ENCODE measurements at places on chromosomes 12 and 14.

DNA sequence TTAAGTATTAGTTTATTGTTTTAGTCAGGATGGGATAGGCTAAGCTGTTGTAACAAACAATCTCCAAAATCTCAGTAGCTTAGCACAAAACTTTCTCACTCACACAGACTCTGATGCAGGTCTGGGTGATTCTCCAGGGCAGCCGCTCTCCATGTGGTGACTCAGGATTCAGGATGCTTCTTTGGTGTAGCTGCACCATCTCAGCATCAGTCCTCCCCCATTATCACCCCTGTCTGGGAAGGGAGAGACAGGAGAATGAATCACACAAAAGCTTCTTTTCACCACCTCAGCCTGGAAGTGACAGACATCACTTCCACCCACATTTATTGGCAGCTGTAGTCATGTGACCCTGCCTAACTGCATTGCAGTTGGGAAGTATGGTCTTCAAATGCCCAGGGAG is 142.3 kb downstream of the DICER1 start:
- no peak for DNase-seq

DNA sequence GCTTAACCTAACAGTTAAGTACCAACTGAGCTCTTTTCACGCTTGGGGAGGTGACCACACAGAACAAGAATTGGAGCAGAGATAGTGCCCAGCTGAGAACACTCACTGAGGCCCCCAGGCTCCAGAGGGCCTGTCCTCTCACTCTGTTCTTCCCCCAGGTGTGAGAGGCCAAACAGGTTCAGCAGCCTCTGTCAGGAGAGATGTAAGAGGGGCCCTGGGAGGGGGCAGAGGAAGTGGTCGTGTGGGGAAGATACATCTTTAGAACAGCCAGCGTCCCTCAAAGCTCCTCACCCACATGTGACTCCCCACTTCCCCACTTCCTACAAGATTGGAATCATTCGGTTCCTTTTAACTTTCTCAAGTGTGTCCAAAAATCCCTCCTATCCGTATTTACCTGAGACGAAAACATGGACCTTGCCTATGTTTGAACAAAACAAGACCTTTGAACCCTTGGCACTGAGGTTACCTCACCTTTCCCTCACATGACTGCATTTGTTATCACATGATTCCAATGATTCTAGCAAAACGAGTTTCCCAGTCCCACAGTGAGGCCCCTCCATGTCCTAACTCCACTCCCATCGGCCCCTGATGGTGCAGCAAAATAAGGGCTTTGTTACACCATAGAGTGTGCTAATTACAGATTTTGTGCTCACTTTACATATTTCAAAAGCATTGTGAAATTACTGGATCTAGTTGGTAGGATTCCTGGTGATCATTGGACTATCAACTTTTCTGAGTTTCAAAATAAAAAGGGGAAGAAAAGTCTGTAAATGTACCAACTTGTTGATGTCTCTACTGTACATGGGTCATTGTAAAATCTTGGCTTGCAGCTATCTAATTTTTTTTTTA is 40.0 kb upstream of the PAPOLA start:
- no peak for DNase-seq

- no peak for DNase-seq
These were observed 48.2 kb upstream of the DAAM1 start for GRCh38 chr14:59140106-59140843.

DNA sequence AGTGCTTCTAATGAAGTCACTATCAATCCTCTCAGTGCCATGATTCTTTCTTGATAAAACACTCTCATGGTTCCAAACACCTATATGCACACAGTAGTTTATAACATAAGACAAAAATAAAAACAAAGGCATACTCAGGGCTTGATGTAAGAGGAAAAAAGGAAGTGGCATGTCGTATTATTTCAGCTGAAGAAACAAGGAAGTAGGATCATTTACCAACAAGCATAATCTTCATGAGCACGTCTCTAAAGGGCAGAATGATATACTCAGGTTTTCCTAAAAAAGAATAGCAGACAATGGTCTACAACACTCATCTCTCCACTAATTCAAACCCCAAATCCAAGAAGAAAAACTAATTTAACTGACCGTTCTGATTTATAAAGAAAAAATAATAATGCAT is 33.9 kb downstream of the NUMB start:
- DNase-seq, result no peak

- DNase-seq, result no peak
These were observed 5.6 kb downstream of the RDH16 start for GRCh38 chr12:56951582-56952339.

- no peak for DNase-seq
These were observed 11.0 kb downstream of the SLCO1A2 start for GRCh38 chr12:21323736-21324135.

- DNase-seq, result peak; percentile 5
These were observed 310 bp downstream of the BICDL1 start for GRCh38 chr12:119989361-119989730.

DNA sequence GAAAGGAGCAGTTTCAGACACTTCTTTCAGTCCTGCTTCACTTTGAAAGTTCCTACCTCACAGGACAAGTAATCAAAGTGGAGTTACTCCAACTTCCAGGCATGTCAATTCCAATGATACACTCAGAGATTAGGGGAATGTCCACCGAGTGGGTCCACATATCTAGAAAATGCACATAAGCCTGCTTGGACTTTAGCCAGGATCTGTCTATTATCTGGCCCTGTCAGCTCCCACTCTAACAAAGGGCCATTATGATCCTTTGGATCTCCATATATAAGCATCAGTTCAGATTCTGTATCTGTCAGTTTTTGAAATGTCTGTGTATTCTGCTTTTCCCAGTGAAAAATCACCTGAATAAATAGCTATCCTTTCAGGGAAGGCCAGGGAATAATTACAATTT is 112.9 kb upstream of the ATXN7L3B start:
- DNase-seq, result no peak

DNA sequence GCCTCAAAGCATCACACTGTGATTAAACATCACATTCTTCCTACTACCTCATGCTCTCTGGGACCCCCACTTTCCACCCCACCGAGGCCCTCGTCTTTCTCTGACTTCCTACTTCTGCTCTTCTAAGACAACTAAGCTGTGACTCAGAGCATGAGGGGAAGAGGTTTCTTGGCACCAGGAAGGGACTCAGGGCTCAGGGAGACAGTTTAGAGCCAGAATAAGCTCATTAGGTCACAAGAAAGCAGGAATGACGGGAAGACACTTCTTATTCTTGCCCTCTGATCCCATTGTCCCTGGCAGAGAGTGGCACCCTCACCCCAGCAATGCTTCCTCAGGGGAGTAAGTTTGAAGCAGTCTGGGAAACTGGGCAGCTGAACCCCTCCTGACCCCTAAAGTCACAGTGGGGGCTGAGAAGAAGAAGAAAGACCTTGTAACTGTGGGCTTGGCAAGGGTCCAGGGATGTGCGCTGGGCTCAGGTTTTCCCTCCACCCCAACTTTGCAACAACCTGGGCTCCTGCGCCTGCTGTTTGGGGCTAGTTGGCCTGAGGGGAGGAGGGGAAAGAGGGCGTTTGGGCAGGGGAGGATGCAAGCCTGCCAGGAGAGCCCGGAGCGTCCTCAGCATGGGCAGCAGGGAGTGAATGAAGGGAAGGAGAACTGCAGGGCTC is 64.6 kb upstream of the ACTN1 start:
- no peak for DNase-seq

- no peak for DNase-seq
These were observed 9.7 kb downstream of the NFATC4 start for GRCh38 chr14:24377657-24378056.

DNA sequence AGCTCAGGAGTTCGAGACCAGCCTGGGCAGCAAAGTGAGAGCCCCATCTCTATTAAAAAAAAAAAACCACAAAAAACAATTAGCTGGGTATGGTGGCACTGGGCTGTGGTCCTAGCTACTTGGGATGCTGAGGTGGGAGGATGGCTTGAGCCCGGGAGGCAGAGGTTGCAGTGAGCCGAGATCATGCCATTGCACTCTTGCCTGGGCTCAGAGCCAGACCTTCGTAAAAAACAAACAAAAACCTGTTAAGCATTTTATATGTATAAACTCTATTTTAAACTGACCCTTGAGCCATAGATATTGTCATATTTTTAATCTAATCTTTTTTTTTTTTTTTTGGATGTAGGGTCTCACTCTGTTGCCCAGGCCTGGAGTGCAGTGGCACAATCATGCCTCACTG is 35.7 kb downstream of the DNM1L start:
- DNase-seq, result no peak

- no peak for DNase-seq
These were observed 42.4 kb downstream of the SLC8B1 start for GRCh38 chr12:113292547-113292946.

DNA sequence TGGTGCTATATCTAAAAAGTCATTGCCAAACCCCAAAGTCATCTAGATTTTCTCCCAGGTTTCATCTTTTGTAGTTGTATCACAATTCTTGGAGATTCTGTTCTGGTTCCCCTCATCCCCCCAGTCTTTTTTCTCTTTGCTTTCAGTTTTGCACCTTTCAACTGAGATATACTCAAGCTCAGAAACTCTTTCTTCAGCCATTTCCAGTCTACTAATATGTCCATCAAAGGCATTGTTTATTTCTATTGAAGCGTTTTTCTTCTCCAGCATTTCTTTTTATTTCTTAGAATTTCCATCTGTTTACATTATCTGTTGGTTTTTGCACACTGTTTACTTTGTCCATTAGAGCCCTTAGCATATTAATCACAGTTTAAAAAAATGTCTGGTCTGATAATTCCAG is 179.5 kb downstream of the NUBPL start:
- no peak for DNase-seq

- no peak for DNase-seq
These were observed 34.9 kb downstream of the PPHLN1 start for GRCh38 chr12:42360747-42361403.

DNA sequence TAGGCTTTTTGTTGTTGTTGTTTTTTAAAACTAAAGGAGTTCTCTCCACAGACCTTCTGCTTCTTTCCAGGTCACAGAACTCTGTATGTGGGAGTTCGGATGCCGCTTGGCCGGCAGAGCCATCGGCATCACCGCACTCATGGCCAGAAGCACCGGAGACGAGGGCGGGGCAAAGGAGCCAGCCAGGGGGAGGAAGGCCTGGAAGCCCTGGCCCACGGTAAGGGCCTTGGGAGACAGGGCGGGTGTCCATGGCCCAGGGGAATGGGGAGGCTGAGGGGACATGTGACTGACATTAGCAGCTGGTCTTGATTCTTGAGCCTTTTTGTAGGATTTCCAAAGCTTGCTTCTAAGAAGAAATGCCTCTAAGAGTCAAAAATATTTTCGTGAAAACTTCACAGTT is 26.2 kb downstream of the SLC4A8 start:
- no peak for DNase-seq

- no peak for DNase-seq
These were observed 179.0 kb downstream of the RIMBP2 start for GRCh38 chr12:130537051-130537450.

DNA sequence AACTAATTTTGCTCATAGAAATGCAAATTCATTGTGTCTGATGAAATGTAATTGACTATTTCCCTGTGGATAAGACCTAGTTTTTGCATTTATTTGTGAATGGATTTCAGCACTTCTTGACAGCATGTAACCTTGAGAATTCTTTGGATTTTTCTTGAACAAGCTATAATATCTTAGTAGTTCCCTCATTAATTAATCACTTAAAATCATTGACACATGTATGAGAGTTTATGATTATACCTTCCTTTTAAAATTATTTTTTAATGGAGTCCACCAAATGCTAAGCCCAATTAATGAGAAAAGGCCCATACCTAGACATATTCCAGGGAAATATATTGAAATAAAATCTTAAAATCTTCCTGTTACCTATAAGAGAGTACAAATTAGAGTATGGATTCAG is 16.8 kb downstream of the GLIPR1L2 start:
- no peak for DNase-seq

DNA sequence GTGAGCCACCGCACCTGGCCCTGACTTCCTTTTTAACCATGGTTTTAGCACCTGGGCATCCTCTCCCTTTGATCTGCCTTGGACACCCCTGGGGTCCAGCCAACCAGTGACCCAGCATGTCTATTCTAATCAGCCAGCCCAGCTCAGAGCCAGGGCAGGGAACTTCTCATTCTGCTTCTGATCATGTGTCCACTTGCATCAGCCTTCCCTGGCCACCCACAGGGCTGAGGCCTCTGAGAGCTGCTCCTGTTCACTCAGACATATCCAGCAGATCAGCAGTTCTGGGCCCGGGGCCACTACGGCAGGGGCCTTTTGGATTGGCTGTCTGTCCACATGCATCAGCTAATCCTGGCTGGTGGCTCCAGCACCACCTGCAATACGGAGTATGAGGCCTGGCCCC is 117.9 kb upstream of the MAP1LC3B2 start:
- DNase-seq, result no peak

DNA sequence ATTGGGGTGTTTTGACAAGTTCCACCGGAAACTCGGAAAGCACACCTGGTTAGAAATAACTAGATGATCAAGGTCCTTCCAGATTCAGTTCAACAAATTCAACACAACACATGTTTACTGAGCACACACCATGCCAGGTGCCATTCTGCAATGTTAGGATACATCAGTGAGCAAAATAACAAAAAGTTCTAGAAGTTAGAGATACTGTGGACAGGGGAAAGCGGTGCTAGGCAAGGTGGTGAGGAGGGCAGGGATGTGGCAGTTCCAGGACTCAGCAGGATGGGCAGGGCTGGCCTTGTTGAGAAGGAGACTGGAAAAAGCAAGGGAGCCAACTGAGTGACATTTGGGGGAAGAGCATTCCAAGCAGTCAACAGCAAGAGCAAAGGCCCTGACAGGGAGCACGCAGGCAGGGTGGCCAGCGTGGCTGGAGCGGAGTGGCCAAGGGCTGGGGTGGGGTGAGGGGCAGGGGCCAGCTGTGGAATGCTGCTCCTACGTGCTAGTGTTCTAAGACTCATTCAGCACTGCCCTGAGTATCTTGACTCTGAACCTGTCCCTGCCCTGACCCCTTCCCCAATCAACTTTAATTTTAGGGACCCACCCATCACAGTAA is 19.4 kb upstream of the FAIM2 start:
- no peak for DNase-seq

DNA sequence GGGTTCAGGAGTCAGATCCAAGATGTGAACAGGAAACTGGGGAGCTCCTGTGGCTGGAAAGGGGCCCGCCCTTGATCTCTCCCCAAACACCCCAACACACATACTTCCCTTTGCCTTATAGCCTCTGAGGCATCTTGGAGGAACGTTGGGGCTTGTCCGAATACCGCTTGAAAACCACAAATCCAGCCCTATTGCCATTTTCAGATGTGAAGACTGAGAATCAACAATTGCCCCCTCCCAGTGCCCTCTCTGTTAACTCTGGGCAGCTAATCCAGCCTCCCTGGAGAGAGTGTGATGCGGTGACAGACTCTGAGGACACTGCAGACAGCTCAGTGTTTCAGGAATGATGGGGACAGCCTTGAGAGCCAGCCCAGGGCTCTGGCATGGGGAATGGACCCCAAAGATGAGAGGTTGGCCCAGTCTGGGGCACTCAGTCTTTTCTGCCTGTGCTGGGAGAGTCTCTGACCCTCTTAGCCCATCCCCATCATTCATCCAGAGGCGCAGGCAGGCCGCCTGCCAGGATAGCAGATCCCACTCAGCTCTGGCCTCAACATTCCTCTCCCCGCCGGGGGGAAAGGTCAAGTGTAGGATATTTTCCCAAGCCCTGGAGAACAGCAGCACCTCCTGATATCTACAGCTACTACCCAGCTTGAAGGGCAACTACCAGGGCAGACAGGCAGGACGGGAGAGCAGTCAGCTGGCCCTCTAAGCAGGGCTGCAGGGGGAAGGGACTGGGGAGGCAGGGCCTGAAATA is 24.6 kb upstream of the LTBP2 start:
- no peak for DNase-seq

GRCh38 chr12:8628731-8629130 is 16.1 kb upstream of the AICDA start:
- no peak for DNase-seq

All from stimulated activated CD8-positive, alpha-beta memory T cell treated with anti-CD3 and anti-CD28 coated beads, Interleukin-7, amount 100 ng/mL, for 1 hour (primary cell).